ENCODE measurements at places on chromosomes 12 and 14.

- no peak for DNase-seq
These were observed 11.1 kb downstream of the GPR84 start for GRCh38 chr12:54352891-54353874.

GRCh38 chr12:113301811-113302210 is 33.1 kb downstream of the SLC8B1 start:
- DNase-seq, result no peak

GRCh38 chr14:61645247-61645646 is 50.1 kb upstream of the HIF1A start:
- no peak for DNase-seq

DNA sequence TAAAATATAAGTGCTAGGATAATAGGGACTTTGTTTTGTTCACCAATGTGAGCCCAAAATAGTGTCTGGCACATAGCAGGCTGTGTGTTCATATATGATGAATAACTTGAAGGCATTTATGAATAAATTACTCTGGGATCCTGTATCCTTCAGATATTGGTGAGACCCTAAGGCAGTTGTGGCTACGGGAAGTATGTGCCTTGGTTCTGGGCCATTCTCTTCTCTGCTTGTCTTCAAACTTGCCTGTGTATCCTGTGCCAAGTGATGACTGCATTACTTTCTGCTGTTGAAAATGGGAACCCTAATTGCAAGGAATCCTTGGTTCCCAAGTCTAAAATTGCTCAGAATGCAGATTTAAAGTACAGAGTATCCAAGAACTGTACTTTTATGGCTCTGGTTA is 67.6 kb upstream of the KTN1 start:
- DNase-seq, result no peak

DNA sequence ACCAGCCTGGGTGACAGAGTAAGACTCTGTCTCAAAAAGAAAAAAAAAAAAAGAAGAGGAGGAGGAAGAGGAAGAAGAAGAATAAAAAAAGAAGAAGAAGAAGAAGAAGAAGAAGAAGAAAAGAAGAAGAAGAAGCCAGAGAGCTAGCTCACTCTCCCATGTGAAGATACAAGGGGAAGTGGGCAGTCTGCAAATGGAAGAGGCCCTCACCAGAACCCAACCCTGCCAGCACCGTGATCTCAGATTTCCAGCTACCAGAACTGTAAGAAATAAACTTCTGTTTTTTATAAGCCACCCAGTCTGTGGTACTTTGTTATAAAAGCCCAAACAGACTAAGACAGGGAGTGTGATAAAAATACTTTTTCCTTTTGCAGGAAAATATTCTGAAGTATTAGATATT is 130.7 kb downstream of the ETNK1 start:
- no peak for DNase-seq

- DNase-seq, result no peak
These were observed 8.0 kb downstream of the ASPG start for GRCh38 chr14:104093366-104094055.

- no peak for DNase-seq
These were observed 73.1 kb downstream of the ACADS start for GRCh38 chr12:120798696-120799095.

DNA sequence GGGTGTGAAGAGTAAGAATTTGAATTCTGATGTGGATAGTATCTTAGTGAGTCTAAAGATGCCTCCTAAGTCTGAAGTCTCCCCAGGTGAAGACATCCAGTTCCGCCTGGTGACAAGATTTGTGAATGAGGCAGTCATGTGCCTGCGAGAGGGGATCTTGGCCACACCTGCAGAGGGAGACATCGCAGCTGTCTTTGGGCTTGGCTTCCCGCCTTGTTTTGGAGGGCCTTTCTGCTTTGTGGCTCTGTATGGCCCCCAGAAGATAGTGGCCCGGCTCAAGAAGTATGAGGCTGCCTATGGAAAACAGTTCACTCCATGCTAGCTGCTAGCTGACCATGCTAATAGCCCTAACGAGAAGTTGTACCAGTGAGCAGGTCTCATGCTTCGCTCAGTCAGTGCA is 24.6 kb upstream of the AICDA start:
- no peak for DNase-seq

DNA sequence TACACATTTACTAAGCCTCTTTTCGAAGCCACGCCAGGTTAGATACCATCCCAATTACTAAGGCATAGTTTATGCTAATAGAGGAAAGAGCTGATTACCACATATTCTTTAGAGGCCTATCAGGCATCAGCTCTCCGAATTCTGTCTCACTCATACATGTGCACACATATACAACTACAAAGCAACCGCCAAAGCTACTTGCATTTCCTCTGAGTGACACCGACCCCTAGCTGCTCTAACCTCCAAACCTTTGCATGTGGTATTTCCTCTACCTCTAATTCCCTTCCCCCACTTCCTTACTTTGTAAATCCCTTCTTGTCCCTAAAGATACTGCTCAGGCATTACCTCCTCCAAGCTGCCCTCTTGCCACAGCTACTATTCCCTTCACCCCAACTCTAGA is 107.2 kb downstream of the DUSP6 start:
- DNase-seq, result peak; percentile 18

GRCh38 chr14:74297986-74298385 is 4.7 kb downstream of the ABCD4 start:
- no peak for DNase-seq
